ENCODE measurements at places on chromosomes 7 and 10.

GRCh38 chr7:8126601-8127167 is 135.3 kb downstream of the ICA1 start:
- DNase-seq, result no peak

DNA sequence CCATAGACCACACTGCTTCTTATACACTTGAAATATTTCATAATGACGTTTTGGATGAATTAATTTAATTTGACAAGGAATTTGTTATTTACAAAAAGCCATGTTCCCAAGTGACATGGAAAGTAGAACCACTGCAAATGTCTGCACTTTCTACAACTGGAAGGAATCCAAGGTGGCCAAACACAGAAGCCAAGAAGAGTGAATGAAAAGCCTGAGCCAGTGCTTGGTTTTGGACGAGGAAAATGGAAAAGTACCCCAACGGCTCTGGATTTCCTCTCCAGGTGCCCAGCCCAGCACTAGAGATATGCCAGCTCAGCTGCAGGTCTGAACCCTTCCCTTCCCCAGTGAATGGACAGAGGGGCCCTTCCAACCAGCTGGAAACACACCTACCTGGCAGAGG is 279.4 kb downstream of the TNS3 start:
- DNase-seq, result no peak

- DNase-seq, result no peak
These were observed 50.5 kb upstream of the DLG5 start for GRCh38 chr10:77977016-77977415.

- DNase-seq, result no peak
These were observed 45.0 kb upstream of the GRM3 start for GRCh38 chr7:86598721-86599120.

- no peak for DNase-seq
These were observed 182.4 kb downstream of the PLXNA4 start for GRCh38 chr7:132393789-132394261.

- no peak for DNase-seq
These were observed 421.1 kb downstream of the GLRX3 start for GRCh38 chr10:130557181-130557845.

Measured in cerebellar nuclear complex (tissue), 1 donor.